Hepatocyte (in vitro differentiated cells): ENCODE measurements at places on chromosomes 12 and 14. TPM values are rescaled to one million over a fixed set of nuclear protein-coding genes. Genes with fewer than 3 reads are reported as not detected.
A peak's percentile ranks its signal among the peaks of the same experiment; 100 is the strongest.

PTGR2 gene
- 7.1 and 7.4 TPM in 2 replicates for polyA plus RNA-seq

SERPINA9 gene
- polyA plus RNA-seq: not detected in 2 replicates

RECQL gene
- 15.5 and 18.0 TPM in 2 replicates for polyA plus RNA-seq

RNU4-1 gene
- polyA plus RNA-seq: not detected in 2 replicates

GPR137C gene
- polyA plus RNA-seq: 1.3 and 1.7 TPM in 2 replicates

FGD4 gene
- polyA plus RNA-seq: 15.2 and 17.1 TPM in 2 replicates

GPRC5D gene
- polyA plus RNA-seq: not detected in 2 replicates

DNA sequence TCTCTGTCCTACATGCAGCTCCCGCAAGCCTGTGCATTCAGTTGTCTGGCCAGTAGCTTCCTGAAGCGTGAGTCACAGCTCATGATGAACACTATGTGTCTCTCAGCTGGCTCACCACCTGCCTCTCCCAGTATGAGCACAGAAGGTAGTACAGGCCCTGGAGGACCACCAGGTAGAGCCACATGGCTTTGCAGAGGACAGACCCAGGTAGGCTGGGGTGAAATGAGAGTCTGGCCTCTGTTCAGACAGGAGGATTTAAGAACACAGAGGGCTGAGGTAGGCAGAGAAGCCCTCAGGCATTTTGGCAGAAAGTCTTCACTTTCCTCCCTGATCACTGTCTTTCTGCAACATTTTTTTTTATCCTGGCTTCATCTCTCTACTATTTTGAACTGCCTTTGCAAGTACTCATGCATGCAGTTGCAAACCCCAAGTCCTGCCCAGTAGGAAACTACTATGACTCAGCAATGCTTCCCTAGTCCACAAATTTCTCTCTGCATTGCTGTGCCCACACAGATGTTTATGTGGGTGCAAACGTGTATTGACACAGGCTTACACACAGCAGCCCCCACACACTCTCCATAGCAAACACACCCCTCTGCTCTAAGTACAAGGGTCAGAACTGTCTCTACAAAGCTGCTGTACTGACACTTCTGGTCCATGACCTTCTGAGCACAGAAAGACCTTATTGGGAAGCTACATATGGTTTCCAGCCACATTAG lies 7.2 kb upstream of the SDR9C7 start:
- peak; percentile 60 for DNase-seq
- H3K36me3 ChIP-seq: no peaks in the 10 kb centered on the region
- peak overlapping the region; percentile 81 for H3K27ac ChIP-seq
- H3K27me3 ChIP-seq: no peaks in the 10 kb centered on the region
- peaks cover 12% of the 10 kb centered on the region for H3K4me1 ChIP-seq

DNA sequence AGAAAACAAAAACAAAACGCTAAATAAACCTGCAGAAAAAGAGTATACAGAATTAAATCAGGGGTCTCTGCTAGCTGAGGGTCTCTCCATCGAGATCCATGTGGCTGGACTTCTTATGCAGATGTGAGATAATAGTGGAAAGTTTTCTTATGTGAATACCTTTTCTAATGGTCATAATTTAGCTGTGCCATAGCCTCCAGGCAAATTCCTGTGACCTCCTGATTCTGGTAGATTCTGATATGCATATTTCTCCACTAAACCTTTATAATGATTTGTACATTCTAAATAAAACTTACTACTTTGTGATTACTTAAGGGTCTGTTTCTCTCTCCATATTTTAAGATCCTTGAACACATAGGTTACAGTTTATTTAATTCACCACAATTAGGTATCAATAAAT lies 1002.6 kb downstream of the GALC start:
- H3K36me3 ChIP-seq: no peaks in the 10 kb centered on the region
- H3K4me1 ChIP-seq: no peaks in the 10 kb centered on the region
- no peak overlapping the region for H3K4me3 ChIP-seq
- no peaks in the 10 kb centered on the region for H3K27me3 ChIP-seq
- H3K27ac ChIP-seq: no peak overlapping the region
- no peak for DNase-seq

GRCh38 chr12:96034621-96035282 lies 635 bp downstream of the LTA4H start:
- DNase-seq: peak; percentile 62
- peak overlapping the region; percentile 50 for H3K27ac ChIP-seq
- H3K27me3 ChIP-seq: no peaks in the 10 kb centered on the region
- H3K36me3 ChIP-seq: no peaks in the 10 kb centered on the region
- peak overlapping the region; percentile 36 for H3K4me3 ChIP-seq
- peaks cover 17% of the 10 kb centered on the region for H3K4me1 ChIP-seq

DNA sequence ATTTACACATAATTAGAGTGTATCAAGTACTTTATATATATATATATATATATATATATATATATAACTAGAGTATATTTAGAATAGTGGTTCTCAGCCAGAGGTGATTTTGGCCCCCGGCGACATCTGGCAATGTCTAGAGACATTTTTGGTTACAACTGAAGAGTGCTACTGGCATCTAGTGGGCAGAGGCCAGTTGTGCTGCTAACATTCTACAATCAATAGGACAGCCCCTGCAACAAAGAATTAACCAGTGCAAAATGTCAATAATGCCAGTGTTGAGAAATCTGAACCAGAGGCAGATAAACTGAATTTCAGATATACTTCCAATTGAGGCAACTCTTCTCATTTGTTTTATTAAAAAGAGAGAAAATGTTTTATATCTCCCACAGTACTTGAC lies 8.9 kb downstream of the GTF2A1 start:
- no peak overlapping the region for H3K27ac ChIP-seq
- DNase-seq: peak; percentile 30
- H3K4me3 ChIP-seq: no peak overlapping the region
- no peaks in the 10 kb centered on the region for H3K27me3 ChIP-seq

DNA sequence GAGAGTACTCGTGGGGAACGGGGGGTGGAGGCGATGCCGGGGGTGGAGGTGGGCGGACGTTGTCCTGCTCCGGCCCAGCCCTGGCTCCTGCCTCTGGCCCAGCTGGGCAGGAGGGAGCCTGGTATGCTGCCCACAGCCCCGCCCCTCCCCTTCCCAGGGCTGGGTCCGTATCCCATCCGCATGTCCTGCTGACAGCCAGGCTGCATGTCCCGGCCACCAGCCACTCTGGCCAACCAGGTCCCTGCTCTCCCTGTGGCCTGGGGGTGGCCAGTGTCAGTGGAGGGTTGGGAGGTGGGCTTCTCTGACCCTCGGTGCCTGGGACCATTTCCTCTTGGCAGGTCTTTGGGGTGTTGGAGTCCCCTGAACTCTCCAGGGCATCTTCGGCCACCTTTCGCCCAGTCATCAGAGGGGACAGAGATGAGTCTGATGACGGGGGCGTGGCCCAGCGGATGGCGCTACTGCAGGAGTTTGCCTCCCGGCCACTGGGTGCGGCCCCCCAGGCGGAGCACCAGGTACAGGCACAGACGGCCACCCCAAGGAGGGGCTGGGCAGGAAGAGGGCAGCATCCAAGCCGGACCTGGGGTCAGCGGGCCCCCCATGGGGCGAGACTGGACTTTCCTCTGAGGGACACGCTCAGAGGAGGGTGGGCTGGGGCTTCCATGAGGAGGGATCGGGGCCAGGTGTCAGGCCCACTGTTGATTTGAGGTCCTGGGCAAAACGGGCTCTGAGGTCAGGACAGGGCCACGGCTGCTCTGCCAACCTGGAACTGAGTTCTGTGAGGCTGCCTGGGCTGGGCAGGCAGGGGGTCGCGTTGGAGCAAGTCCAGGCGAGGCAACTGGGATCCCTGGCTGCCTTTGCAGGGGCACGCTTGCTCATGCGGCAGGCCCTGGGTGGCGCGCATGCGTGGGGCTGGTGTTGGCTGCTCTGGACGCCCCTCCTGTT lies 20.2 kb downstream of the CEP170B start:
- DNase-seq: no peak
- no peaks in the 10 kb centered on the region for H3K36me3 ChIP-seq
- no peak overlapping the region for H3K27ac ChIP-seq
- H3K4me3 ChIP-seq: no peak overlapping the region
- H3K4me1 ChIP-seq: no peaks in the 10 kb centered on the region

DNA sequence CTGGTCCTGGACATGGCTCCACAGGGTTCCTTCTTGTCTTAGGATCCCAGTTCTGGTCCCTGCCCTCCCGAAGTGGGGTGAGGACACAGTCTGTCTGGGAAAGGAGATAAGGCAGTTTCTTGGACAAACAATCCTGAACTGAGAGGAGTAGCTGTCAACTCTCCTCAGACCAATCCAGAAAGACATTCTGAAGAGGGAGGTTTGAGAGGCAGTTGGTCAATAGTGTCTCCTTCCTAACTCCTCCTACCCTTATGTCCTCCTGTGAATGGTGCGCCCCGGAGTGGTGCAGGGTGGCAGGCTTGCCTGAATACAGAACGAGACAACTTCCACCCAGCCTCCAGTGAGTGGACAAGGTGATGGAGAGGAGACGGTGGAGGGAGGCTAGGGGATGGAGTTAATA lies 15.4 kb upstream of the ASIC1 start:
- H3K27me3 ChIP-seq: no peaks in the 10 kb centered on the region
- H3K4me1 ChIP-seq: peaks cover 8% of the 10 kb centered on the region
- no peak overlapping the region for H3K27ac ChIP-seq
- H3K36me3 ChIP-seq: no peaks in the 10 kb centered on the region

DNA sequence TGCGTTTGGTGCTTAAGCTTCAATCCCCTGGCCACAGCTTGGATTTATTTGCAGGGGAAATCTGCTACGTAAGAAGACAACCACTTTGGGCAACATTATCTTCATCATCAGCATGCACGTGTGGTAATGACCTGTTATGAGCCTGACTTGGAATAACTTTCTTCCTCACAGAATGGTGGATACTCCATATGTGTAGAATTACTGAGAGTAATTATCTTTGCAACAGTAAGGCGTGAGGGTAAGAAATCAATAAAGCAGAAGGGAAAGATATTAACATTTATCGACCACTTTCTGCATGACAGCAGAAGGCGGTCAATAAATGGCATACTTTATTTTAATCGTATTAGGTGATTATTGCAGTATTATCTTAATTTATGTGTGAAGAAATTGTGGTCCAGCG lies 152.7 kb downstream of the RGS6 start:
- H3K4me1 ChIP-seq: no peaks in the 10 kb centered on the region
- DNase-seq: no peak
- no peak overlapping the region for H3K27ac ChIP-seq
- H3K36me3 ChIP-seq: no peaks in the 10 kb centered on the region

DNA sequence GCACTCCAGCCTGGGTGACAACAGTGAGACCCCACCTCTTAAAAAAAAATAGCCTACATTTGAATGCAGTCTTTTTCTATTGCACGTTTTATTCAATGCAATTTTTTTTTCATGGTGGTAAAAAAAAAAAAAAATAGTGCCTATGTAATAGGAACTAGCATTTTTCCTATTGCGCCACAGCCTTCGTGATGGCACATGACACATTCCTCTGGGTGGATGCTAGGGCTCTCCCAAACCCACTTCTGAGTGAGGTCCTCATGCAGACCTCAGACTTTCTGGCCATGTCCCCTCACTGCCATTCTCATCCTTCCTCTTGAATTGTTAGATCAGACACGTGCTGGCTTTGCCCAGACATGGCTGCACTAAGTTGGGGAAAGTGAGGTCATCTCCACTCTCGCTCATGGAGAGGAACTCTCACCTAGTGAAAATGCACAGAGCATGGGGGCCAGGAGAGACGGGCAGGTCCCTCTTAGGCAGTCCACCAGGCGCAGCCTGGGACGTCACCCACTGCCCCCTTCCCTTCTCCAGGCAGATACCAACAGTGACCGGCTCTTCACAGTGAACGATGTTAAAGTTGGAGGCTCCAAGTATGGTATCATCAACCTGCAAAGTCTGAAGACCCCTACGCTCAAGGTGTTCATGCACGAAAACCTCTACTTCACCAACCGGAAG lies 19.2 kb downstream of the DCAF4 start:
- no peaks in the 10 kb centered on the region for H3K4me1 ChIP-seq
- H3K27me3 ChIP-seq: no peaks in the 10 kb centered on the region
- DNase-seq: no peak
- H3K36me3 ChIP-seq: no peaks in the 10 kb centered on the region
- no peak overlapping the region for H3K4me3 ChIP-seq

GRCh38 chr14:66099931-66100330 lies 386.2 kb upstream of the CCDC196 start:
- no peak for DNase-seq
- H3K4me3 ChIP-seq: no peak overlapping the region
- H3K27ac ChIP-seq: no peak overlapping the region
- no peaks in the 10 kb centered on the region for H3K36me3 ChIP-seq
- H3K27me3 ChIP-seq: no peaks in the 10 kb centered on the region

GRCh38 chr14:83556065-83556464 lies 1973.9 kb upstream of the FLRT2 start:
- no peaks in the 10 kb centered on the region for H3K4me1 ChIP-seq
- H3K36me3 ChIP-seq: no peaks in the 10 kb centered on the region
- H3K27me3 ChIP-seq: no peaks in the 10 kb centered on the region
- H3K27ac ChIP-seq: no peak overlapping the region

DNA sequence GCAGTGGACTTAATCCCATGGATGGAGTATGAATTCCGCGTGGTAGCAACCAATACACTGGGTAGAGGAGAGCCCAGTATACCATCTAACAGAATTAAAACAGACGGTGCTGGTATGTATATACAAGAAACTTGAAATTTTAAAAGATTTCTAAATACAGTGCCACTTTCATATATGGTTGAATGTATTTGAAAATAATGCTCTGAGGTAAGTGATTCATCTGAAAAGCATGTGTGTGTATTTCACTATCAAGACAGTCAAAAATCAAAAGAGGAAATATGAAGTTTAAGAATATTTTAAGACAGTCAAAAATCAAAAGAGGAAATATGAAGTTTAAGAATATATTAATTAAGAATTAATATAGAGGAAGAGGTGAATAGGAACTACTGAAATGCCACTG lies 195.0 kb upstream of the PDZRN4 start:
- no peak for DNase-seq
- no peak overlapping the region for H3K27ac ChIP-seq
- H3K4me3 ChIP-seq: no peak overlapping the region
- H3K36me3 ChIP-seq: no peaks in the 10 kb centered on the region
- no peaks in the 10 kb centered on the region for H3K27me3 ChIP-seq
- no peaks in the 10 kb centered on the region for H3K4me1 ChIP-seq

DNA sequence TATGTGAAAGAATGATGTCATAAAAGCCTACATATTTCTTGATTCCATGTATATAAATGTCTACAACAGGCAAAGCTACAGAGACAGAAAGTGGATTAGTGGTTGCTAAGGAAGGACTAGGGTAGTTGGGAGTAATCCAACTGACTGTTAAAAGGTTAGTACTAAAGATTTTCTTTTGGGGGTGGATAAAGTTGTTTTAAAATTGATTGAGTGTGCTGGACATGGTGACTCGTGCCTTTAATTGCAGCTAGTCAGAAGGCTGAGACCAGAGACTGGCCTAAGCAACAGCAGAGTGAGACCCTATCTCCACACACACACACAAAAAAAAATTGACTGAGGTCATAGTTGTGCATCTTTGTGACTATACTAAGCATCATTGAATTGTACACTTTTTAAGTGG lies 234.3 kb downstream of the C12orf50 start:
- H3K27me3 ChIP-seq: no peaks in the 10 kb centered on the region
- no peaks in the 10 kb centered on the region for H3K36me3 ChIP-seq
- H3K27ac ChIP-seq: no peak overlapping the region
- no peak overlapping the region for H3K4me3 ChIP-seq
- no peaks in the 10 kb centered on the region for H3K4me1 ChIP-seq

GRCh38 chr12:93125126-93125525 lies 196.0 kb upstream of the EEA1 start:
- no peak for DNase-seq
- no peak overlapping the region for H3K4me3 ChIP-seq
- H3K36me3 ChIP-seq: no peaks in the 10 kb centered on the region
- no peaks in the 10 kb centered on the region for H3K27me3 ChIP-seq
- no peak overlapping the region for H3K27ac ChIP-seq
- H3K4me1 ChIP-seq: peaks cover 39% of the 10 kb centered on the region

- H3K27ac ChIP-seq: no peak overlapping the region
- no peak overlapping the region for H3K4me3 ChIP-seq
- peak; percentile 16 for DNase-seq
- H3K27me3 ChIP-seq: no peaks in the 10 kb centered on the region
Measured at GRCh38 chr14:82009993-82010392, 476.3 kb upstream of the SEL1L start.
